ENCODE measurements at places on chromosomes 6 and 20.
A peak's percentile ranks its signal among the peaks of the same experiment; 100 is the strongest.

GRCh38 chr6:144285798-144286502, 815 bp downstream of the UTRN start:
- DNase-seq, result no peak

- peak; percentile 19 for DNase-seq
Measured at GRCh38 chr6:158629367-158630221, 14.9 kb downstream of the DYNLT1 start.

GRCh38 chr20:10790013-10790412, 116.2 kb upstream of the JAG1 start:
- DNase-seq, result no peak

- DNase-seq, result no peak
Measured at GRCh38 chr6:77245026-77245425, 218.3 kb downstream of the HTR1B start.

DNA sequence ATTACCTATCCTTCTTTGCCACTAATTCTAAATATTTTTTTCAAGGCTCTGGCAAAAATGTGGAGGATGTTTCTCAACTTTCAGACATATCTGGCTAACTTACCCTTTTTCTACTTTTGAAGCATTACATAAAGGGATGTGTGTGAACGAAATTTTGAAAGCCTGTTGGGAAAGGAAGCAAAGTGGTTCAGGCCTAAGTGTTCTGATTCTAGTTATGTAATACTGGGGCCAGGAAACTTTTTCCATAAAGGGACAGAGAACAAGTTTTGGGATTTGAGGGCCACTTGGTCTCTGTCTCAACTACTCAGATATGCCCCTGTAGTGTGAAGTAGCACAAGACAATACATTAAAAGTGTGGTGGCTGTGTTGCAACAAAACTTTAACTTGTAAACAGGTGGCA, 721.8 kb downstream of the PHF3 start:
- DNase-seq, result no peak

DNA sequence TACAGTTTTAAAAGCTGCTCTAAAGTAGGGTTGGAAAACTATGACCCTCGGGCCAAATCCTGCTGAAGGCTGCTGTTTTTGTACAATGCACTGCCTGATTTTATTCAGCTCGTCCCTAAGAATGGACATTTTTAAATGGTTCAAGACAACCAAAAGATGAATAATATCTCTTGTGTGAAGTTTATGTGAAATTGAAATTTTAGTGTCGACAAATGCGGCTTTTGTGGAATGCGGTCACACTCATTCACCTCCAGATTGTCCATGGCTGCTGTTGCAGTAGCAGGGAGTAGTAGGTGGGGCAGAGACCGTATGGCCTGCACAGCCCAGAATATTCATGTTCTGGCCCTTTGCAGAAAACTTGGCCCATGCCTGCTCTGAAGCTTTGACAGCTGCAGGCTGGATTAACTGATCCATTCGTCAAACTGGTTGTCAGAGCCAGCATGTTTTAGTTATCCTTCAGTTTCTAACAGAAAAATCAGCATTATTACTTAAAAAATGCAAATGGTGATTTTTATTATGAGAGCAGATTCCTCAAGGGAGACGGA, 91.6 kb downstream of the PSMG4 start:
- DNase-seq, result no peak

DNA sequence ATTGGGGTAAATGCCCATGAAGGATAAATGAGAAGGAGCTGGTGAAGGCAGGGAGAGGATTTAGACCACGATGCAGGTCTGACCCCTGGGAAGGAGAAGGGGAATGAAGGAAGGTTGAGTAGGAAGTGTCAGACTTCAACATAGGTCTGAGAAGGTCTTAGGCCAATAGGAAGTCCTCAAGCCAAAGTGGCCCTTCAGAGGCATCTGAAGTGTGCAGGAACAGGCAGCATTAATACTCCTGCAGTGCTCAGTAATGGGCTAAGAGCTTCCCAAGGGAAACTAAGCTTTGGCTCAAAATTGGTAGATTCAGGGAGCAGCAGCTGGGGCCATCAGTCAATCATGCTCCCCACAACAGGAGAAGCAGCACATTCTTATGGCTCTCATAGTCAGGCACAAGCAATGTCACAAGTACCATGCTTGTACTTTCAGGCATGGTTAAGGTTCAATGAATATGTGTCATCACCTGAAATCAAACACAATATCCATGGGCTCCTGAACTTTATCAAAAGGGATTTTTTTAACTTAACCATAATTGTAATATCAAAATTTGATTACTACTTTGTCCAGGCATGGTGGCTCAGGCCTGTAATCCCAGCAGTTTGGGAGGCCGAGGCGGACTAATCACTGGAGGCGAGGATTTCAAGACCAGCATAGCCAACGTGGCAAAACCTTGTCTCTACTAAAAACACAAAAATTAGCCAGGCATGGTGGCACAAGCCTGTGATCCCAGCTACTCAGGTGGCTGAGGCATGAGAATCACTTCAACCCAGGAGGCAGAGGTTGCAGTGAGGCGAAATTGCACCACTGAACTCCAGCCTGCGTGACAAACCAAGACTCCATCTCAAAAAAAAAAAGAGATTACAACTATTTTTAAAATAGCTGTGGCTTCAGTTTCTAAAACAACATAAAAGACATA, 9.9 kb downstream of the RALGAPA2 start:
- DNase-seq, result no peak

DNA sequence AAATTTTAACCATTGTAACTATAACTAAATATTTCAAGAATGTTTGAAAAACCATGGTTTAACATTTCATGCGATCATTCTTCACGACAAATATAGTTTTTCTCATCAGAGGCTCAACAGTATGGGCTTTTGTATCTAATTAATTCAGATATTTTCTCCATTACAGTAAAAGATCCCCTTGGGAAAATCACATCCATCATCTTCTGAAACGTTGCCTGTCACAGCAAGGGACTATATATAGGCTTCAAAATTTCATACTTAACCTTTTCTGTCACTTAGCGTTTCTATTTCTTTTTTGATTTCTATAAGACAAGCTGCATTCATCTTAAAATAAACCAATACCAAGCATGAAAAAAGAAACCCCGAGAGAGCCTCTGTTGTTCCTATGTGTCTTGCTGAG, 710.0 kb downstream of the PRKN start:
- DNase-seq, result no peak

GRCh38 chr6:31204751-31205145, 34.3 kb upstream of the POU5F1 start:
- no peak for DNase-seq

GRCh38 chr6:119461187-119461586, 111.6 kb upstream of the MAN1A1 start:
- no peak for DNase-seq

GRCh38 chr20:57749131-57749690, 39.4 kb upstream of the PMEPA1 start:
- DNase-seq, result no peak

DNA sequence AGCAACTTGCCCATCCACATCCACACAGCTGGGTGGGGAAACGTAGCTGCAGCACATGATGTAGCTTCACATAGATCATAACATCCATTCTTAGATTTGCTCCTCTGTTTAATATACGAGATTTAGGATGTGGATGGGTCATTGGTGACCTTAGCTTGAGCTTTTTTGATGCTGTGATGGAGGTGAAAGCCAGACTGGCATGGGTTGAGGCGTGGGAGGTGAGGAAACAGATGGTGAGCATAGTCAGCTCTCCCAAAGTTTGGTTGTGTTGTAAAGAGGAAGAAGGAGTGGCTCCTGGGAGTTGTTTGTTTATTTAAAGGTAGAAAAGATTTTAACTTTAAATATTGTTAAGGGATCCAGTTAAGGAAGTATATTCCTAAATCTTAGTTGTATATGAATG, 5.3 kb downstream of the ARFGEF2 start:
- DNase-seq, result no peak

DNA sequence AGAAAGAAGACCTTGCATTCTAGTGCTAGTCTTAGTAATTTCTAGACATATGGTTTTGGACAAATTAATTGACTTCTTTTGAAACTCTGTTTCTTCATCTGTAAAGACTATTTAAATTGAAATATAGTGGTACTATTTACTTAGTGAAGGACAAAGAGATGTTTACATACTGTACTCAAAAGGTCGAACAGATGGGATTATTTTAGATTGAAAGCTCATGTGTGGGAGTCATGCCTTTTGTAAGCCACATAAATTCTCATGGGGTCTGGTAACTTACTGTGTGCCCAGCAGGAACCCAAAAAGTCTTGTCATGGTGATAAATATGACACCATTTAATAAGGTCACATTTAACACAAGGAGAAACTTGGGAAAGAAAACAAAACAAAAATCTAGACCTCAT, 368.2 kb upstream of the CITED2 start:
- DNase-seq, result no peak

DNA sequence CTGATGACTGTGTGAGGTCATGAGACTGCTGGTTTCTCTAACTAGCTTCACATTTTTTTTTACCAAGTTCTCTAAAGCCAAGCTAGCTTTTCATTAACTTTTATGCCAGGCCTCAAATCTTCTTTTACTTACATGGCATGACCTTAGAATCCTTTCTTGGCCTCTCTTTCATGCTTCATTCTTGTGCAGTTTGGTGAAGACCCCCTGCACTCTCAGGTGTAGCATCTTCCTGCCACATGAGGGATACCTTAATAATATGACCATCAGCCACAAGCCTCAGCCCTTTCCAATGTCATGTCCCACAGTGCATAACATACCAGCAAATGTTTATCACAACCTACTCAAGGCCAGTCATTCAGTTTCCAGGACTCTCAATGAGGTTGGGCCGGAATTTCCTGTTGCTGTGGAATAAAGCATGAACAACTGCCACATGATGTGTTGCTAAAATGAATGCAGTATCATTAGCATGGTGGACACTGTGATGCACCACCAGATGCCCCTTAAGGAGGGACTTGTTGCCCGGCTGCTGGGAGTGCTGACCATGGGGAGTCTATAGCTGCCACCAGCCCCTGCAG, 72.2 kb downstream of the RIN2 start:
- DNase-seq, result no peak

DNA sequence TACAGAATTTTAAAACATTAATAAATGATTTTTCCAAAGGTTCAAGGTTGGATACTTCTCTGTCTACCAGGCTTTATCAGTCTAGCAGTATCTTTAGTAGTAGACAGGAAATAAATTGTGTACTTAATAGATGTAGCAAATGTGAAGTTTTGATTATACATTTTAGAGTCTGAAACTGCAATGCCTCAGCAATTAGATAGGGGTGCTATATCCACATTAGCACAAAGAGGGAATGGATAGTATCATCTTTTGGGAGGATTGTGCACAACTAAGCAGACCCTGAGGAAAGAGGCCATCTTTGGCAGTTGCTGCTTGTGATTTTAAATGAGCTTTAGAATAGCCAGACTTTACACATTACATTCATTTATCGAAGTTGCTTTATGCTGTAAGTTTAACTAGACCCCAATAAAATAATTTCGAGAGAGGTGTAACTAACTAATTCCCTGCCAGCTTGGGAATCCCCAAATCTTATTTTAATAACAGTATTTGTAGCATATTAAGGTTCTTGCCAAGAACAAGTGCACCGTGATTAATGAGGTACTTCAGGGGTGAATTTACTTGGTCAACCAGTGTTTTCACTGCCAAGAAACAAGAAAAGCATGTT, 2.8 kb downstream of the KCNQ5 start:
- no peak for DNase-seq

GRCh38 chr6:28906669-28907068, 17.1 kb downstream of the TRIM27 start:
- no peak for DNase-seq

DNA sequence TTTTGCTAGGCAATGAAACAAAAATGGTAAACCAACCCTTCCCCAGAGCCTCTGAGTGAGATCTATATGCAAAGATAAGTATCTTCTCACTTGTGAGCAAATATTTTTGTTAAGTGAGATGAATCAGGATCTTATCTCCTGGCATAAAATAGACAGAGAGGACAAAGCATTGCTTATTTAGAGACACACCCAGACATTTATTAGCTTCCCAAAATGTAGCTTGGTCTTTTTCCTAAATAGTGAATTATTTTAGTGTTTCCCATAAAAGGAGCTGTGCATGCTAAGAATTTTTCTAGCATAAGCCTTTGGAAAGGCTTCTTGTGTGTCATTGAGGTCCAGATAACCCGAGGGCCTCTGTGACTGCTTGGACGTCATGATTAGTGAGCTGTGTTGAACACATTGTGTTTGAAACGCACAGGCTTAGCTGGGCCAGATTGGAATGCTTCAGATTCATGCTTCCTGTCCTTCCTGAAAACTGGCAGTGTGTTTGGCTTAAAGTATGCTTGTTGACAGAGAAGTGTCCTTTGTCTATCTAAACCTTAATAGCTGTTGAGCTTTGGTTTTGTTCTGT, 16.5 kb downstream of the MTHFD1L start:
- DNase-seq, result no peak

DNA sequence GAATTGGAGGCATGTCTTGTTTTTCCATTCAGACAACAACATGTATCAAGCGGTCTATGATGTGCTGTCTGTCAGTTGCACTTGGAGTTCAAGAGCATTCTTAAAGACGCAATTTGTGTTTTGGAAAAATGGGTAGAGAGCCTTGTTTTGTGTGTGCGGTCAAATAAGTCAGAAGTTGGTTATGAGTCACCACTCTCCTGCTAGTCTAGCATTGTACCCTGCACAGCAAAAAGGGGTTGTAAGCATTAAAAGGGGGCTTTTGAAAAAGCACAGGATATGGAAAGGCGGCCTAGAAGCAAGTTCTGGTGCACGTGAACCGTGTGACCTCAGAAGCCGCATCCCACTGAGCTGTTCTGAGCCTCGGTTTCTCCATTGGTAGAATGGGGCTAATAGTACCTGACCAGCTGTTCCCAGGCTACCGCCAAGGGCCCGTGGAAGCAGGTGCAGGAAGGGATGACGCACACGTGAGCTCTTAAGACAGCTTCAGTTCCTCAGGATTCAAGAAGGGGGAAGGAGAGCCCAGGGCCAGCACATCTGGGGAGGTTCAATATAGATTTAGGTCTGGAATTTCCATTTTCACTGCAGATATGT, 61.6 kb upstream of the SNX9 start:
- DNase-seq, result peak; percentile 40

GRCh38 chr20:36951979-36952738, 651 bp upstream of the SAMHD1 start:
- DNase-seq, result no peak

GRCh38 chr6:159194421-159194820, 25.2 kb downstream of the FNDC1 start:
- no peak for DNase-seq

DNA sequence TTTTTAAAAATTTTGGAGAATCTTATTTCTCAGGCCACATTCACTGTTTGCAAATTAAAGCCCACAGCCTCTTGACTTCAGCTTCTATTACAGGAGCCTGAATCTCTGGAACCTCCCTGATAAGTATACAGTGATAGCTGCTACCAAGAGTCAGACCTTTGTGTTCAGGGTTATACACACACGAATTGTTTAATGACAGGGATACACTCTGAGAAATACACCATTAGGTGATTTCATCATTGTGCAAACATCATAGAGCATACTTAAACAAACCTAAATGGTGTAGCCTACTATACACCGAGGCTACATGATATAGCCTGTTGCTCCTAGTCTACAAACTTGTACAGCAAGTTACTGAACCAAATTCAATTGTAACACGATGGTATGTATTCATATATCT, 473.9 kb downstream of the PKHD1 start:
- DNase-seq, result no peak

Measured in activated CD8-positive, alpha-beta memory T cell treated with anti-CD3 and anti-CD28 coated beads for 1 hour (primary cell).